Activated CD4-positive, alpha-beta T cell treated with anti-CD3 and anti-CD28 coated beads, Interleukin-2, amount 10 ng/mL, durations not matched to agents 24 days and 14 days (primary cell): ENCODE measurements at places on chromosomes 6 and 20. TPM values are rescaled to one million over a fixed set of nuclear protein-coding genes. Genes with fewer than 3 reads are reported as not detected.

GRCh38 chr6:142207265-142207877 lies 60.3 kb downstream of the VTA1 start:
- peak; percentile 79 for DNase-seq

- DNase-seq, result no peak
Measured at GRCh38 chr6:153210083-153210482, 79.0 kb upstream of the RGS17 start.

DNA sequence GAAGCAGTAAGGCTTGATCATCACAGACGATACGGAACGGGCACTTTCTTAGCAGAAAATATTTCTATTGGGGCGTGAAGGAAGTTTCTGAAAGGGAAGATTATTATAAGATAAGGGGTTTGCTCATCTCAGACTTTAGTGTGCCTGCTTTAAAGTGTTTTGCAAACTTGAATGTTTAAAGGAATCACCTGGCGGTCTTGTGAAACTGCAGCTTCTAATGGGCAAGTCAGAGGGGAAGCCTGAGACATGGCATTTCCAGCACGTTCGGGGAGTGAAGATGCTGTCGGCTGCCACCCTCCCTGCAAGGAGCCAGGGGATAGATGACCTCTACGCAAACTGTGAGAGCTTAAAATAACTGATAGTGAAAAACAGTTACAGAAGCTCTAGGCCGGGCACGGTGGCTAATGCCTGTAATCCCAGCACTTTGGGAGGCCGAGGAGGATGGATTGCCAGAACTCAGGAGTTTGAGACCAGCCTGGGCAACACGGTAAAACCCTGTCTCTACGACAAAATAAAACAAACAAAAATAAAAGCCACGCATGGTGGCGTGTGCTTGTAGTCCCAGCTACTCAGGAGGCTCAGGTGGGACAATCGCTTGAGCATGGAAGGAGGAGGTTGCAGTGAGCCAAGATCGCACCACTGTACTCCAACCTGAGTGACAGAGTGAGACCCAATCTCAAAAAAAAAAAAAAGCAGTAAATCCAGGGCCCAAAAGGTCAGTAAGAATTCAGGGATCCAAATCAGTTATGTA lies 2.3 kb upstream of the KIF16B start:
- peak; percentile 65 for DNase-seq

DNA sequence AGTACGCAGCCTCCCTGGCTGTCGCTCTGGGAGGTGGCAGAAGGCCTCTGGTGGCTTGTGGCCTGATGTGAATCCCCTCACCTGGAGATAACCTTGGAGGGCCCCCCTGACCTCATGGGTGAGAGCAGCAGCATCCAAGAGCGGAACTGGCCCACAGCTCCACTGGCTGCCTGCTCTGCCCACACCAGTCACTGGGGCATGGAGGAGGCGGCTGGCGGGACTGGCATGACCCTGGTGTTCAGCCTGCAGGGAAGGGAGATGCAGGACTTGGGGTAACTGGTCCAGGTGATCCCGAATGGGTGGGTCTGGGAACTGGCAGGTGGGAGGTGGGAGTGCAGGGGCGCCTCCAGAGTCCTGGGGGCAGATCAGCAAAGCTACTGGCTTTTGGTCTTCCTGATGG lies 10.6 kb upstream of the DSN1 start:
- no peak for DNase-seq

- DNase-seq, result no peak
Measured at GRCh38 chr6:39214846-39215639, 14.2 kb downstream of the KCNK5 start.

The CST7 gene
- total RNA-seq, result 115 and 117 TPM in 2 replicates

The PTK6 gene
- total RNA-seq, result 0.19 and 0.35 TPM in 2 replicates

The RIMS4 gene
- not detected in 2 replicates for total RNA-seq

The TSHZ2 gene
- total RNA-seq, result 28.0 and 29.5 TPM in 2 replicates

The TRDN gene
- not detected in 2 replicates for total RNA-seq

The RALY gene
- total RNA-seq, result 152 and 153 TPM in 2 replicates
